ENCODE measurements at places on chromosomes 16 and 17.

- DNase-seq = no peak
Observed at GRCh38 chr16:87780385-87780989, 14.7 kb upstream of the KLHDC4 start.

- DNase-seq = no peak
Observed at GRCh38 chr16:49463529-49463928, 89.9 kb downstream of the C16orf78 start.

- DNase-seq = no peak
Observed at GRCh38 chr16:81526199-81526598, 81.6 kb downstream of the CMIP start.

DNA sequence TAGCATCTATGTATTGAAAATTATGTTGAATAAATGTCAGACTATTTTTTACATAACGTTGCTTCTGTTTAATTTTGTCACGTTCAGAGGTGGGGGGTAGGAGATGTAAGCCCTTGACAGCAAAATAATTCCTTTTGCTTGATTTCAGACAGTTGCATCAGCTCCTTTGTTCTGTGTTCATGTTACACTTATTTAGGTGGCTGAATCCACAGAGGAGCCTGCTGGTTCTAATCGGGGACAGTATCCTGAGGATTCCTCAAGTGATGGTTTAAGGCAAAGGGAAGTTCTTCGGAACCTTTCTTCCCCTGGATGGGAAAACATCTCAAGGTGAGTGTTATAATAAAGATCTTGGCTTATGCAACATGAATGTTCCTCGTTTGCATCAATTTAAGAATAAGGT, 4.5 kb downstream of the HERPUD1 start:
- no peak for DNase-seq

- no peak for DNase-seq
Observed at GRCh38 chr16:8962393-8963009, 1.2 kb downstream of the USP7 start.

DNA sequence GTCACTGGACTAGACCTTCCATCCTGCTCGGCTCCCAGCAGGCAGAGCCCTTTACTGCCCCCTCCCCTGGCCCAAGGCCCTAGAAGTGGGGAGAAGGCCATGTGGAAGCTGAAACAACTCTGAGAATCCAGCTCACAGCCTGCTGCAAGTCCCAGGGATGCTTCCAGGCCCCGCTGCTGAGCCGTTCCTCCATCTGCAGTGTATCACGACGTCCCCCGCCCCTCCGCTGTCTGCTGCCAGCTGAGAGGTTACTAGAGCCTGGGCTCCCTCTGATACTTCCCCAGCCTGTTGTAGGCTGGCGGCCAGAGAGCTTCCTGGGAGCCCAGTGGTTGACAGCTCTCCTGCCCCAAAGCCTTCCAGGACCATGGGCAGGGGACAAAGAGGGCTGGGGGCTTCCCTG, 118.2 kb downstream of the MGAT5B start:
- no peak for DNase-seq

- no peak for DNase-seq
Observed at GRCh38 chr17:41451154-41451728, 10.5 kb upstream of the KRT38 start.

DNA sequence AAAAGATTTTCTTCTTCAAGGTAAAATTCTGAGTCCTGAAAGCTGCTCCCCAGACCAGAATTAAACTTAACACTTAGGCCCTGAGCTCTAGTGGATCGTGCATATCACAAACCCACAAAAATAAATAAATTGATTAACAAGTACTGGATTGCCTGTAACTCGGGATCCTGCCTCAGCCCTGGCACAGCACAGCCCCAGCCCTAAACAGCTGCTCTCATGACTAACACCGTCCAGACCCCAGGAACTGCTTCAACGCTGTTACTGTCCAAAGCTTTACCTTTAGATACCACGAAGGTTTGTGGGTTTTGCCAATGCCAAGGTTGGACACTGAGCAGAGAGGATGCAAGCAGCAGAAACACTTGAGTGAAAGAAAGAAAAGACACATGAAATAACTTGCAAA, 172.5 kb downstream of the COPRS start:
- DNase-seq = no peak

DNA sequence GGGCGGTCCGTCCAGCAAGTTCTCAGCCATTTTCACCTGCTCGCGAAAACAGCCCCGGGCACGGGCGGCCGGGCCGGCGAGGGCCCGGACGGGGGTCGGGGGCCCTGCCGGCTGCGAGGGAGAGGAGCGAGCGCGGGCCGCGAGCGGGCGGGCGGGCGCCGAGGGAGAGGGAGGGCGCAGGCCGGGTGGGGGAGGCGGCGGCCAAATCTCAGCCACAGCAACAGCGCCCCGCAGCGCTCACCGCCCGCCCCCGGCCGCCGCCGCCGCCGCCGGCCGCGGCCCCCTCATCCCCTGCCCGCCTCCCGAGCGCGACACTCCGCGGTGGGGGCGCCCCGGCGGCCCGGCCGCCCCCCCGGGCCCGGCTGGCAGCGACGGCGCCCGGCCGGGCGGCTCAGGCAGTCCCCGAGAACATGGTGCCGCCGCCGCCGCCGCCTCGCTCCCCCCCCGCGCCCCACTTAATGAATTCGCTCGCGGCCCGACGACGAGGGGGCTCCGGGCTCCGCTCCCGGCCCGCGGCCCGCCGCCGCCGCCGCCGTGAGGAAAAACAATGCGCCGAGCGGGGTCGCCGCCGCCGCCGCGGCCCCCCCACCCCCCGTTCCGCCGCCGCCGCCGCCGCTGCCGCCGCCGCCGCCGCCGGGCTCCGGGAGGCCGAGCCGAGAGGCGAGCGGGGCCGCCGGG, 487 bp downstream of the CREBBP start:
- DNase-seq = peak; percentile 52

DNA sequence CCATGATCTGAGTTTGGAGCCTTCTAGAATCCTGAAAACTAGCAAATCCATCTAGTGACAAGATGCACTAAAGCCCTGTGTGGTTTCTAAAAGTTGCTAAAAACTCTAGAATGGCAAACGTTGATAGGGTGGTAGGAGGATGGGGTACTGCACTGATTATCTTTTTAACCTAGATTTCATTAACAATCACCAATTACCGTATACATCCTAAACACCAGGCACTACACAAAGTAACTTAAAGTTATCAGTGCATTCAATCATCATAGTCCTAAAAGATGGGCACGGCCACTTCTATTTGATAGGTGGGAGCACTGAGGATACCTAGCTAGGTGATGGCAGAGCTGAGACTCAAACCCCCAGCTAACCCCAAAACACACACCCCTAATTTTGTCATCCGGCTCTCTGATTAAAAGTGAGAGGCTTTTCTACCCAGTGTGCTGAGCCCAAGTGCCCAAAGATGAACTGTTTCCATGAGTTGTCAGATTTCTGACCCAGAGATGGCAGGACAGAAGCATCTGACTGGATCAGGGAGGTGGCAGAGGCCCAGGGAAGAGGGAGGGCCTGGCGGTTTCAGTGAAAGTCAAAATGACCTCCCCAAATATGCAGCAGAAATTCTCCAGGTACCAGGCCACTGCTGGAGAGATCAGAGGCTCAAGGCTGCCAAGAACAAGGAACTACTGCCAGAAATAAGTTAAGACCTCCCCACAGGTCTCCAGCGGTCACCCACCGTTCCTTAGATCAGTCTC, 396.8 kb downstream of the SOX9 start:
- no peak for DNase-seq

GRCh38 chr17:78979780-78980623, at the start of gene LGALS3BP:
Gene LGALS3BP, minus strand, starts transcription at chr17:78979923. Its CDS starts 2,732 bp downstream, at chr17:78977191.
- DNase-seq = peak; percentile 87

DNA sequence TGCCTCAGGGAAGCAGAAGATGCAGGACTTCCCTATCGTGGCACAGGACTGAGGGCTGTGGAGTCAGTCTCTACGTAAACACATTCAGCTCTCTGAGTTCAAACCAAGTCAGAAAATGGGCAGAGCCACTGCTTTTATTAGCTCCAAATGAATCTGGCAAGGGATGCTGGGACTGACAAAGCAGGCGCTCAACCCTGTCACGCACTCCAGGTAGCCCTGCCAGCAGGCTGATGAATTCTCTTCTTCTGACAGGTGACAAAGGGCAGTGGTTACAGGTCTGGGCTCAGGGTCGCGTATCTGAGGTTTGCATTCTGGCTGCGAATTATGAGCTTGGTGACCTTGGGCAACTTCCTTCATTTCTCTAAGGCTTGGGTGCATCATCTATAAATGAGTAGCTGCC, 9.4 kb downstream of the RPH3AL start:
- DNase-seq = no peak

DNA sequence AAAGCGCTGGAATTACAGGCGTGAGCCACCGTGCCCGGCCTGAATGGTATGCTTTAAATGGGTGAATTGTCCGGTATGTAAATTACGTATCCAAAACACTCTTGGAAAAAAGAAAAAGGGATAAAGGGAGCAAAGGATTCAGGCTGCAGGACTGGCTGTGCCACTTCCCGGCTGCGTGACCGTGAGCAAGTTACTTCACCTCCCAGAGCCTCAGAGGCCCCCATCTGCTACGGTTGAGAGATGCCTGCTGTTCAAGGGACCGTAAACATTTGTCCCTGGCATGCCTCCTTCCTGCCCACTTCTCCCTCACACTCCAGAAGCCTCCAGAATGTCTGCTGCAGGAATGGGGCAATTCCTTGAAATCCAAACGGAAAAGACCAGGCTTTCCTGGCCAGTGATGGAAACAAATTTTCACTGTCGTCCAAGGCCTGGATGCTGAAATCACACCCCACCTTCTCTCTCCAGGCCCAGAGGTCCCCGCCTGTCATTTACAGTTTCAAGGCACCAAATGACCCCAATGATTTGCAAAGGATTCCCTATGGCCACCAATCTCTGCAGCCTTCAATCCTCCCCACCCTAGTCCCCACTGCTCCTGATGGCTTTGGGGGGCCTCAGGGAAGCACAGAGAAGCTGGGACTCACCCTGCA, 22.9 kb upstream of the LITAF start:
- no peak for DNase-seq

DNA sequence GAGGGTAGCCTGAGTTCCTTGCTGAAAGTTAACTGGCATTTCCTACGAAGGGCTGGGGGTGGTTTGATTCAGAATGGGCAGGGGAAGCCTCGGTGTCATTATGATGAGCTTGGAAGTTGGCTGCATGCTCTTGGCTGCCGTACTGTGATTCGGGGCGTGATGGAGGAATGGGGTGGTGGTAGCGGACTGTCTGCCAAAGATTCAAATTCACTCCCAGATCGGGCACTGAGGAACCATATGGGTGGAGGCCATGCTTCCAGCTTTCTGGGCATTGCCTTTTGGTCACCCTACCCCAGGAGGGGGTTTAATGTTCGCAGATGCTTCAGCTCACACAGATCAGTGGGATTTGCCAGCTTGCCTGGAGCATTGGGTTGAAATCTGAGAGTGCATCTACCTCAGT, 492.8 kb upstream of the EEF2KMT start:
- no peak for DNase-seq

DNA sequence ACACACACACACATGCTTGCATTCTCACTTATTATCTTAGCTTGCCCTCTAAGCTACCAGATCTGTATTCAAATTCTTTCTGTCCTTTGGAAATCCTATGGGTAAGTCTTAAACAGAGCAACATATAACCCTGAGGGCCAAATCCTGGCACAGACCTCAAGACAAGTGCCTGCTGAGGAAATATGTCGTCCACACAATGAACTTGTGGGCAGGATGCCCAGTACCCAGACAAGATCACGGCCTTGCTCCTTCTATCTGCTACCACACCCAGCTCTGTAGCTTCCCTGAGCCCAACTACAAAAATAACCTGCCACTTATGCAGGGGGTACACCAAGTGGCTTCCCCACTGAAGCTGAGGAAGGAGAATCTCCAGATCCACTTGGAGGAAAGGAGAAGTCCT, 37.3 kb upstream of the FA2H start:
- no peak for DNase-seq

GRCh38 chr17:83110735-83111134, 31.3 kb downstream of the METRNL start:
- no peak for DNase-seq

GRCh38 chr17:57633236-57633635, 111.9 kb downstream of the CCDC182 start:
- no peak for DNase-seq

GRCh38 chr17:37037590-37038155, 88.9 kb downstream of the AATF start:
- DNase-seq = no peak

DNA sequence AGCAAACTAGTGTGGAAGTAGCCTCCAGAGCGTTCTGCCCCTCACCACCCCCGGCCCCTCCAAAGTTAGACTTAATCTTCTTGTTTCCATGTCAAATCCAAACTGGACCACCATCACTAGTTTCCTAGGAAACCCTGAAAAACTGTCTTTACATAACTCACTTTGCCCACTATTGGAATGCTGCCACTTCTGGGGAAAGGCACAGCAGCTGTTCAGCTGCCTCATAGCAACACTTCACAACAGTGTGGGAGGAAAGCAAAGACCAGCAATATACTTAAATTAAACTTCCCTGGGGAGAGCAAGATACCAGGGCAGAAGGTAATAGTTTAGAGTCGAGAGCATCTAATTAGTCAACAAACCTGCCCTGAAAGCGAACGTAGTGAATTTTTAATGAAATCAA, 452.2 kb downstream of the KCNJ2 start:
- DNase-seq = no peak

DNA sequence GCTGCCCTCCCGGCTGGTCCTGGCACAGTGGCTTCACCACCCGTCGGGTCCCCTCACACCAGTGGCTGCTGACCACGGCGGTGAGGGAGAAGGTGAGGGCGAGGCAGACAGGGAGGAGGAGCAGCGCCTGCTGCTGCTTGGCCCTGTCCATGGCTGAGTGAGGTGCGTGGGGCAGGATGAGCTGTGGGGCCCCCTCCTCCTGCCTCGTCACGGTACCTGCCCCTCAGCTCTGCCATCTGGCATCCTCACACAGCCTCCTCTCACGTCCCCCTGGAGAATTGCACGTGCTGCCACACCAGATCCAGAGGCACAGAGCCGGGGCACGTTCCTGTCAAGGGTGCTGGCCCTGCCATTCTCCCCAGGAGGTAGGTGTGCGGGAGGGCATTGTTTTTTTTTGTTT, at the start of gene GSG1L2:
GSG1L2 (minus strand) TSS at position 159 of the 400 bp plus-strand sequence; CDS start at position 151, 8 bp downstream.
- no peak for DNase-seq

DNA sequence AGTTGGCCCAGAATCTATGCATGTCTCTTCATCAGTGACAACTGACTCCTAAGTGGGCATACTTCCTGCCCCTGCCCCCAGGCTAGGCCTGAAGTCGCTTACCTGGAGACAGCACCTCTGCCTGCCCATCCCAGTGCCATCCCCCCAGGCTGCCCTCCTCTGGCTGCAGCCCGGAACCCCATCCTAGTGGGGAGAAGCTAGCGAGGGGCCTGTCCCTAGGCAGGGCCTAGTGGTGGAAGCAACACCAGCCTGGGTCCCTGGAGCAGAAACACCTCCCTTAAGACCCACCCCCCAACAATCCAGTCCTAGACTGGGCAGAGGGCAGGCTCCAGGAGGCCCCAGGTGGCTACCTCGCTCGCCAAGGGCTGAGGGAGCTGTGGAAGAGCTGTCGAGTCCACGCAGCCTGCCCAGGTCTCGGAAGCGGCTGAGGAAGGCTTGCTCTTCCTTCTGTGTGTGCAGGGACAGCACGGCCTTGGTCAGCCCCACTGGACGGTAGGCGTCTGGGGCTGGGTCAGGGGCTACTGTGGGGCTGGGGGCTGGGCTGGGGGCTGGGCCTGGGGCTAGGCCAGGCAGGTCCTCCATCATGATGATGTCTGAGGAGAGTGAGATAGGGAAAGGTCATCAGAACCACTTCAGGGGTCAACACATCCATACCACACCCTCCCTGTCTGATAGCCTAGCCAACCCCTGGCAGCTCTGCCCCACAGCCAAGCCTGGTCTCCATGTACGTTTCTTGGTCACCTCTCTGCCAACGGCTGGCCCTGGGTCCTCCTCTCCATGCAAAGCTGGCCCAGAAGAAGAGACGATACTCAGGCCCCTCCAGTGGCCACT, 7.6 kb downstream of the PER1 start:
- no peak for DNase-seq

GRCh38 chr16:595094-595528, 5.2 kb downstream of the RAB40C start:
- no peak for DNase-seq

Measured in H54 (cell line).